ENCODE measurements at places on chromosomes 12 and 14. TPM values are rescaled to one million over a fixed set of nuclear protein-coding genes. Genes with fewer than 3 reads are reported as not detected.

DNA sequence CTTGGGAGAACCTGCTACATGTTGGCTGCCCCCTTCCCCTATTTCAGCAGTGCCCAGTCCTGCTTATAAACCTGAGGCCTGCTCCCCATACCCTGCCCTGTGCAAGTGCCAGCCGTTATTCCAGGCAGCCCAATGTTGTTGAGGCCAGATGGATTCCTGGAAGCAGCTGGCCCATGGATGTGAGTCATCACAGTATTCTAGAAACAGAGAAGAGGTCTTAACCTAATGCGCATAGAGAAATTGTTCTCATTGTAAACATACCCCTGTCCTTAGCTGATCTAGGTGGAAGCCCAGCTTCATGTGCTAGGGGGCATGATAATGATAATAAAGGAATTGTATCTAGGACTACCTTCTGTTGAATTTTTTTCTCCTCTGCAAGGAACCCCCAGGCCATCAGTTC lies 69.7 kb downstream of the TSPAN11 start:
- H3K27ac ChIP-seq: no peak overlapping the region
- H3K36me3 ChIP-seq: no peaks in the 10 kb centered on the region
- DNase-seq: no peak
- no peak overlapping the region for H3K4me3 ChIP-seq

- no peaks in the 10 kb centered on the region for H3K27me3 ChIP-seq
- H3K36me3 ChIP-seq: no peaks in the 10 kb centered on the region
- no peaks in the 10 kb centered on the region for H3K4me1 ChIP-seq
- no peak for DNase-seq
- H3K27ac ChIP-seq: no peak overlapping the region
Observed at GRCh38 chr12:9143137-9143536, 27.4 kb upstream of the A2M start.

- no peaks in the 10 kb centered on the region for H3K36me3 ChIP-seq
- no peaks in the 10 kb centered on the region for H3K27me3 ChIP-seq
- H3K4me1 ChIP-seq: peaks cover 47% of the 10 kb centered on the region
- H3K4me3 ChIP-seq: no peak overlapping the region
Observed at GRCh38 chr14:77023001-77023996, 5.2 kb downstream of the IRF2BPL start.

DNA sequence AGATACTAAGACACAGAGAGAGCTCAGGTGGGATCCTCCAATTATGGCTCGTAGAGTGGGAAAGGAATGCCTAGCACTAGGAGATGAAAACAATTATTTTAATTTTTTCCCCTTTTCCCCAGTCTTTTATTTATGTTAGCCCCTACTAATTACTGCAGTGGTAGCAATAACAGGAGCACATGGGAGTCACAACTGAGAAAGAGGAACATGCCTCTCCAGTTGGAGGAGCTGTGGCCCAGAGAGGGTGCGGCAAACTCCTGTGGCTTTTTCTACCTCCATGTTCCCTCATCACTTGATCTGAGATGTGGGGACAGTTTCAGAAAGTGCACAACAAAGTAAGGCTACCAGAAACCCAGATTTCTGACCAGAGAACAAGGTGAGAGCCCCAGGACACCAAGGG lies 25.9 kb upstream of the POC1B start:
- H3K4me3 ChIP-seq: no peak overlapping the region
- no peak overlapping the region for H3K27ac ChIP-seq
- DNase-seq: no peak
- H3K4me1 ChIP-seq: no peaks in the 10 kb centered on the region

DNA sequence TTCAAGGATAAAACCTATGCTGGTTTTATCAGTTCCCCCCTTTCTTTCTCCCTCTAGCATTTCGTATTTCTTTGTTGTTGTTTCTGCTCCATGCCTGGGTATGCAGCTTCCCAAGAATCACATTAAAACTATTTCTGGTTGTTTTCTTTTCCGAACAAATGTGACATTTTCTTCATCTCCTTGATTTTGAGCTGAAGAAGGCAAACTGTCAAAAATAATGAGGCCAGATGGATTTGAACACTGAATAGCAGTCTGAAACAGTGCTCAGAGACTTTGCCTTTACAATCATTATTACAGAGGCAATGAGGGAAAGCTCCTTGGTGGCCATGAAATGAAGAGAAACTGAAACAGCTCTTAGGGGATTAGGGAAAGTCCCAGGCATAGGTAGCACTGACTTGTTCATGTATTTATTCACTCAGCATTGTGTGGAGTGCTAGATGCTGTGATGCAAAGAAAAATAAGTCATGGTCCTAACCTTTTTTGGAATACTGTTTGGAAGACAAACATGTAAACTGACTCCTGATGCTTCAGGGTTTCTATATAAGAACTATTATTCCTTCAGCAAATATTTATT lies 319.5 kb downstream of the FUT8 start:
- no peak overlapping the region for H3K4me3 ChIP-seq
- no peaks in the 10 kb centered on the region for H3K4me1 ChIP-seq
- H3K27ac ChIP-seq: no peak overlapping the region
- no peaks in the 10 kb centered on the region for H3K36me3 ChIP-seq
- no peak for DNase-seq

GRCh38 chr14:96046630-96047029 lies 7.5 kb downstream of the C14orf132 start:
- H3K36me3 ChIP-seq: no peaks in the 10 kb centered on the region
- no peak overlapping the region for H3K4me3 ChIP-seq
- DNase-seq: no peak
- no peaks in the 10 kb centered on the region for H3K27me3 ChIP-seq
- H3K4me1 ChIP-seq: no peaks in the 10 kb centered on the region

- H3K27me3 ChIP-seq: no peaks in the 10 kb centered on the region
- no peaks in the 10 kb centered on the region for H3K36me3 ChIP-seq
- peaks cover 56% of the 10 kb centered on the region for H3K4me1 ChIP-seq
- no peak for DNase-seq
- no peak overlapping the region for H3K27ac ChIP-seq
- no peak overlapping the region for H3K4me3 ChIP-seq
Observed at GRCh38 chr12:111412830-111413441, 7.2 kb downstream of the SH2B3 start.

- H3K36me3 ChIP-seq: no peaks in the 10 kb centered on the region
- no peak overlapping the region for H3K4me3 ChIP-seq
- H3K27ac ChIP-seq: no peak overlapping the region
Observed at GRCh38 chr12:105942281-105942680, 196.5 kb downstream of the NUAK1 start.

GRCh38 chr12:5031958-5032357 lies 11.7 kb upstream of the KCNA5 start:
- H3K36me3 ChIP-seq: no peaks in the 10 kb centered on the region
- no peaks in the 10 kb centered on the region for H3K27me3 ChIP-seq

DNA sequence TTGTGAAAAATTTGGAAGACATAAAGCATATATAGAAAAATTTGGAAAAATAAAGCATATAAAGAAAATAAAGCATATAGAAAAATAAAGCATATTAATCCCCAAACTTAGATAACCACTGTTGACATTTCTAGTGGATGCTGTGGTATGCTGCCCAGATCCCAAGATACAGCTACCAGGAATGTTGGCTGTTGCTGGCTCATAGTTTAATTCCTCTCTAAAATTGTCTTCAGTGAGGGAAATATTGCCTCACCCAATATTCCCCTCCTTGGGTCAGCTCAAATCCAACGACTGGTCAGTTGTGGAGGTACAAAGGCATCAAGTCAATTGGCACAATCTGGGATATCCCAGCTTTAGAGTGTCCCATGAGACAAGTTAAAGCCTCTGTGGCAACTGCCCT lies 10.1 kb upstream of the KICS2 start:
- H3K36me3 ChIP-seq: no peaks in the 10 kb centered on the region
- H3K27me3 ChIP-seq: no peaks in the 10 kb centered on the region
- no peak overlapping the region for H3K27ac ChIP-seq
- no peaks in the 10 kb centered on the region for H3K4me1 ChIP-seq
- no peak overlapping the region for H3K4me3 ChIP-seq
- DNase-seq: no peak

DNA sequence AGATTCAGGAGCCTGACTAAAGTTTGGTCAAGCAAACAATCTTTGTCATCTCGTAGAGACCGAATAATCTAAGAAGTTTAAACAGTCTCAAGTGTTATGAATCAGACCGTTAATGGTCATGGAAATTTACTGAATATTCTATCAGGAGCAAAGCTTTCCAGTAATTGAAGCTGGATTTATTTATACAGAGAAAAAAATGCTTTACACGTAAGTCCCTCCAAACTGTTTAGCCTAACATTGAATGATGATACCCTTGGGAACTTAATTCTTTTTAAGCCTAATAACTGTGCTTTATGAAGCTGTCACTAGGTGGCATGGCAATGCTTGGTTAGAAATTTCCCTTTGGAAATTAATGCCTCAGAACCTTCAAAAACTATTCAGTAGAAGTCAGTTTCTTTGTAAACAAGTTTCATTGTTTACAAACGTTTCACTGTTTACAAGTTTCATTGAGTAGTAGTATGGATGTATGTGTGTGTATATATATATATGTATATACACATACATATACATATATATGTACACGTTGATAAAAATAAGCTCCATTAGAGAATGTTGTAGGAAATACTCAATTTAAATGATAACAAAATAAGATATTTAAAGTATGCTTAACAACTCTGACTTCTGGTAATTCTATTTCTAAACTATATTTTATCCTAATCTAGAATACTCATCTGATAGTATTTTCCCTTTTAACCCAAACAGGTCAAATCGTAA lies 32.1 kb downstream of the DEPDC4 start:
- H3K36me3 ChIP-seq: no peaks in the 10 kb centered on the region
- H3K4me1 ChIP-seq: no peaks in the 10 kb centered on the region
- no peaks in the 10 kb centered on the region for H3K27me3 ChIP-seq
- DNase-seq: no peak
- no peak overlapping the region for H3K4me3 ChIP-seq

DNA sequence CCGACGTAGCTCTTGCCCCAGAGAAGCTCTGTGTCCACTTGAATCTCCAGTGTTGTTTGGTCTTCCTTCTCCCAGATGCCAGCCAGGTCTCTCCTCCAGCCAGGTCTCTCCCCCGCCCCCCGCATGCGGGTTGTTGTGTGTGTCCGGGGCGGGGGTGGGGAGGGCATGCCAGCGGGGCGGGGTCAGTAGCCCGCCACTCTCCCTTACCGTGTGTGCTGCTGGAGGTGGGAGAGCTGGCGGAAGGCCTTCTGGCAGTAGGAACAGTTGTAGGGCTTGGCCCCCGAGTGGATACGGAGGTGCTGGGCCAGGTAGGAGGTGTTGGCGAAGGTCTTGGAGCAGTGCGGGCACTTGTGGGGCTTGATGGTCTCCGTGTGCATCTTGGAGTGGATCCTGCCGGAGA lies 9.2 kb upstream of the ING4 start:
- peaks cover 23% of the 10 kb centered on the region for H3K36me3 ChIP-seq
- no peaks in the 10 kb centered on the region for H3K4me1 ChIP-seq
- no peaks in the 10 kb centered on the region for H3K27me3 ChIP-seq
- no peak overlapping the region for H3K4me3 ChIP-seq
- DNase-seq: no peak
- H3K27ac ChIP-seq: no peak overlapping the region

DNA sequence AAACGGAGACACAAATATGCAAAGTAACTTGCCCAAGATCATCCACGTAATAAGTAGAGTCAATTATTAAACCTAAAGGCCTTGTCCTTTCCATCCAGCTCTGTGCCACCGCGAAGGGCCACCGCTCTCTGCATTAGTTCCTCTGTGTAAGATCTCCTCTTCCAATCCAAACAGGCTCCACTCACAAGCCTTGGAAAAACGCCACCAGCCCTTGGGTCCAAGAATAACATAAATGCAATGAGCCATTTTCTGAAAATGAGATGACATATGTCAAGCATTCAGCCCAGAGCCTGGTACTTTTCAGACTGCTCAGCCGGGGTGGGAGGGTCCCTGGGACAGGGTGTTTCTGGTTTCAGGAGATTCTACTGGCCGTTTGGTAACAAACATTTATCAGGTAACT lies 30.0 kb downstream of the DGLUCY start:
- peak overlapping the region; percentile 37 for H3K27ac ChIP-seq
- no peaks in the 10 kb centered on the region for H3K36me3 ChIP-seq
- DNase-seq: peak; percentile 76
- H3K4me3 ChIP-seq: no peak overlapping the region

DNA sequence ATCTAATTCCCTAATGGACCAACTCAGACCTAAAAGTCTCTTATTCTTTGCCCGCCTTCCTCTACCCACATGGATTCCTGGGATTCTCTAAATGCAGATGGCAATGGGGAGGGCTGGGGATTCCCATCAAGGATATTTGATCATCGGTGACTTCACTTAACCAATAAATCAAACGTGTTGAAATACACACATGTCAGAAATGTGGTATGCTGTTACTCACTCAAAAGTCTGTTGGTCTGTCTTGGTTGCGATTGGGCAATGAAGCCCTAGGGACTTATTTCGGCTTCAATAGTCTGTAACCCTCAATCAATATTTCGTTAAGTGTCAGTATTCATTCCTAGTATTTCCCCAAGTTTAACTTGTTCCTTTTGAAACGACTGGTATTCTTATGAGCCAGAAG lies 117.2 kb upstream of the DIO3 start:
- no peak overlapping the region for H3K27ac ChIP-seq
- no peak for DNase-seq
- H3K4me3 ChIP-seq: no peak overlapping the region
- H3K4me1 ChIP-seq: no peaks in the 10 kb centered on the region
- H3K27me3 ChIP-seq: no peaks in the 10 kb centered on the region

GRCh38 chr14:64444984-64445845 lies 20.1 kb upstream of the AKAP5 start:
- no peaks in the 10 kb centered on the region for H3K27me3 ChIP-seq
- DNase-seq: no peak
- peaks cover 22% of the 10 kb centered on the region for H3K36me3 ChIP-seq
- no peak overlapping the region for H3K27ac ChIP-seq
- no peaks in the 10 kb centered on the region for H3K4me1 ChIP-seq

DNA sequence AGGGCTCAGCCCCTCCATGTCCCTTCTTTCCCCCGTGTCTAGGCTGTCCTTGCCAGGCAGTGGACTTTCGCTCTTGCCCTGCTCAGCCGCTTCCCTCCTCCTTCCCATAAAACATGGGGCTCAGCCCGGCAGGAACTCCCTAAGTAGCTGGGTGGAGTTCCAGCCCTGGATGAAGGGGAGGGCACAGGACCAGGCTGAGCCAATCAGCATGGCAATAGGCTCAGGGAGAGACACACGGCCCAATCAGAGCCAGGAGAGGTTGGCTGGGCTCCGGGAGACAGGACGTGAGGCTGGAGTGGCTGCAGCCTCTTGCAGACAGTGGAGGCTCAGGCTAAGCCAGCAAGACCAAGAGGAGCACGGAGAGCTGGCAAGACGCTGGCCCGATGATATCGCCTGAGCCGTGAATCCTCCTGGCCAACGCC lies 54.3 kb downstream of the GALNT9 start:
- H3K27ac ChIP-seq: no peak overlapping the region
- H3K36me3 ChIP-seq: no peaks in the 10 kb centered on the region
- no peak for DNase-seq
- no peak overlapping the region for H3K4me3 ChIP-seq
- no peaks in the 10 kb centered on the region for H3K27me3 ChIP-seq

TSPAN19 gene
- not detected for total RNA-seq

FGD4 gene
- 36.3 TPM for total RNA-seq

SRGAP1 gene
- 8.8 TPM for total RNA-seq

SLC10A1 gene
- not detected for total RNA-seq

SOCS4 gene
- total RNA-seq: 9.9 TPM

CCDC38 gene
- not detected for total RNA-seq

CIROP gene
- not detected for total RNA-seq

GPR137C gene
- total RNA-seq: not detected
